ENCODE measurements at places on chromosomes 4 and X.
A peak's percentile ranks its signal among the peaks of the same experiment; 100 is the strongest.

DNA sequence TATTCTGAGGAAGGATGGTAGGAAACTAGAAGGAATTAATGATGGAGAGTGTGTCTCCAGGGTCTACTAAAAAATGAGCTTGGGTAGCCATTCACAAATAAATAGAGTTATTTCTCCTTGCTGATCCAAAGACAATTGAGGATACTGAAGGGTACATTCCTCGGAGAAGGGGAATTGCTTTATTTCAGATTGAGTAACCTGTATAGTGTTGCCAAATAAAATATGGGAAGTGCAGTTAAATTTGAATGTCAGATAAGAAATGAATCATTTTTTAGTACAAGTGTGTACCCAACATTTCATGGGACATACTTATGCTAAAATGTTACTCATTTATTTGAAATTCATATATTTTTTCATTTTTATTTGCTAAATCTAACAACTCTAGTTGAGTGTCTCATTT is 16.0 kb upstream of the VSIG1 start:
- DNase-seq, result no peak

- DNase-seq, result no peak
These were observed 76.5 kb upstream of the TSPAN7 start for GRCh38 chrX:38484607-38485498.

DNA sequence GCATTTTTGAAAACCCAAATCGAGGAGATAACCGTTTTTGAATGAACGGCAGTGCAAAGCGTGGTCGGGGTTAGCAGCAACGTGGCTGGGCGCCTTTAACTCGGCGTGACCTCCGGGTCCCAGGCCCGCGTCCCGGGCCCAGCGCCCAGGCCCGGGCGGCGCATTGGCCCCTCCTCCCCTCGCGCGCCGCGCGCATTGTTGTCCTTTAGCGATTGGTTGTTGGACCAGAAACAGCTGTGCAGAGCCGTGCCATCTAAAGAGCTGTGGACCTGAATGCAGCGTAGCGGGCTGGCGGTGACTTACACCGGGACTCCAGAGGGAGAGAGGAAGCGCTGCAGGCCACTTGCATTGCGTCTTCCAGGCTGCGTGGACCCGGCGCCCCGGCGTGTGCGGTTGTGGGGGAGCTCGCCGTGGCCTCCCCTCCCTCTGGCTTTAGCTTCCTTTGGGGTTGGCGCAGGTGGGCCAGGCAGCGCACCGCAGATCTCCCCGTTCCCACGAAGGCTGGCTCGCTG is at the start of gene STOX2:
STOX2 (plus strand) TSS at position 227 of the 512 bp plus-strand sequence. CDS start 1,484 bp downstream, outside the sequence.
- DNase-seq, result no peak

DNA sequence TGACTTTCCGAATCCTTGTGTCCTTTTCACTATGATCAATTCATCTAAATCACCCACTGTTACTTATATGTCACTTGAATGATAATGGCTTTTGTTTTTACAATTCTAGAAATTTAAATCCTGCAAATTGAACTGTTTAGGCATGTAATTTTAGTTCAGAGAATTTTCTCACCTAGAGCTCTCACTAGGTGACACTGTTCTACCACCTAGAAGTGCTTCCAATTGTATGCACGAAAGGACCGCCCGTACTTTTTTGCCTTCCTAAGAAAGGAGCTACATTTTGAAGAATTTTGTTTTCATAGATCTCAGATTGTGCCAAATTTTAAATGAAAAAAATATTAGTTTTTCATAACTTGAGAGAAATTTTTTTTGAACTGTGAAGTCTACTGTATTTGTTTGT is 481.6 kb upstream of the FSTL5 start:
- DNase-seq, result peak; percentile 2

- no peak for DNase-seq
These were observed 454.1 kb upstream of the ADGRL3 start for GRCh38 chr4:60745800-60746571.

- no peak for DNase-seq
These were observed 224.7 kb downstream of the ANTXR2 start for GRCh38 chr4:79848329-79848728.

- no peak for DNase-seq
These were observed 86.7 kb downstream of the NHSL2 start for GRCh38 chrX:71997320-71997719.

DNA sequence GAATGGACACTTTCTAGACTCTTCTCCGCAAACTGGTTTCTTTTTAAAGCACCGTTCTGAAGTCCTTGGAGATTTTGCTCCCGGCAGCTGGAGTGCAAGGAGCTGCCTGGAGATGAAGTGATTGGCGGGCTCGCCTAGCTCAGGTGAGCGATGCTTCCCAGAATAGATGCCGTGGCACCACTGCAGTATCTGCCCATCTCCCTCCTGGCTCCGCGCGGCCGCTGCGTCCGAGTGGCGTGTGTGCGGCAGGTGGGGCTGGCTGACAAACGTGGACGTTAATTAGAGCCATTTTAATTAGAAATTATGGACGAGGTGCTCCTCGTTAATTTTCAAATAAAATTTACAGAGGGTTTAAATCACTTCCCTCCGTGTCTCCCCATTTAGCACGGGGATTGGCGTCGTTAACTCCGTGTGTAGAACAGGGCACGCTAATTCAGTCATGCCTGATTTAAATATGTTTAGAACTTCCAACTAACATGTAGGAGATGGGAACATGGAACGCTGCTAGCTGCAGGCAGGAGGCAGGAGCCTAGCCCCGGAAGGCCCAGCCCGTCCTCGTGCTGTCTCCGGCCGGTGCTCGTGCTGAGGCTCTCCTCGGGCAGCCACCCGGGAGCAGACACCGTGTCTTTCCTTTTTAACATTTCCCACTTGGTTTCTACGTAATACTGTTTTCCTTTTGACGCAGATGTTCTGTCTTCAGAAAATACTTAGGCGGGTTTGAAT is 11.6 kb downstream of the UVSSA start:
- DNase-seq, result no peak

GRCh38 chr4:129676934-129677333 is 581.0 kb downstream of the C4orf33 start:
- no peak for DNase-seq

DNA sequence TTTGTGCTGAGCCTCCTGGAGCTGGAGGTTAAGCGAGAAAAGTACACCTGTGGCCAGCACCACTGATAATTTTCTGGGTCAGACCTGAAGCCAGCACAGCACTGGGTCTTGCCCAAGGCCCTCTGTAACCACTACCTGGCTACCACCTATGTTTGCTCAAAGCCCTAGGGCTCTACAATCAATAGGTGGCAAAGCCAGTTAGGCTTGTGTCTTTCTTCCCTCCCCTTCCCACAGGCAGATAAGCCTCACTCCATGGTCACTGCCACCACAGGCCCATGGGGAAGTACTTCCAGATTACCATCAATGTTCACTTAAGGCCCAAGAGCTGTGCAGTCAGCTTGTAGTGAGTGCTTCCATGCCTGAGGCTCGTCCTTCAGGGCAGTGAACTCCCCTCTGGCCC is 35.2 kb upstream of the ARMCX4 start:
- DNase-seq, result no peak

DNA sequence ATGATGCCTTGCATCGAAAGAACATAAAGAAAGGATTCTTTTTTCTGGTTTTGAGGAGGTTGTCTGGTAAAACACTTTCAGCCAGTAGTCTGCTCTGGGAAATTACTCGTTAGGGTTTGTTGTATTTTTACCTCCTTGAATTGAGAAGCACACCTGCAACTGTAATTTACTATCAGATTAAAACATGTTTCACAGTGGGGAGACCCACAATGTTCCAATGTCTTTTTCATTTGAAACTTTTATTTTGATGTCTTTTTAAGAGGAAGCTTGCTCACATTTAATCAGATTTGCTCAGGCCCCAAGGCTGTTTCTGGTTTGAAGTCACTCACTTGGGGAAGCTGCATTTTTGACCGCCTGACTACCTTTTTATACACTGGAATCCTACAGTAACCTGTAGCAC is 12.0 kb downstream of the TMEM154 start:
- no peak for DNase-seq

DNA sequence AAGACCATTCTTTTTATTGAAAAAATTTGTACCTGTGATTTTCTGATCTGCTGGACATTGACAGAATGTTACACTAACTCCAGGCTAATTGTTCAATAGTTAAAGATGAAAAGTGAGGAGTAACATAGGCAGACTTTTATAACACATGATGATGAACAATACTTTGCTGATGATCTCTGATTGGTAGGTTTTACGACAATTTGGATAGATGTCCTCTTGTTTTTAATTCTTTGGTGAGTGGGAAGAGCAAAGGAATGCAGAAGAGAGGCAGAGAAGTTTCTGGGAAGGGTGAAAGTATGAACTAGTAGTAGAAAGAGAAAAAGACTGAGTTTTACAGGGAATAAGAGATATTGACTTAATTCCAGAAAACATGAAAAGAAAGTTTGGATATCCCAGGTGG is 267.3 kb upstream of the HAND2 start:
- DNase-seq, result no peak

- no peak for DNase-seq
These were observed 118.4 kb downstream of the AFF1 start for GRCh38 chr4:87053176-87053658.

GRCh38 chr4:52173470-52174045 is 122.5 kb downstream of the SPATA18 start:
- DNase-seq, result no peak

GRCh38 chr4:138890891-138891570 is 124.5 kb upstream of the NOCT start:
- DNase-seq, result no peak

GRCh38 chr4:82643994-82644733 is 82.4 kb upstream of the TMEM150C start:
- DNase-seq, result no peak

DNA sequence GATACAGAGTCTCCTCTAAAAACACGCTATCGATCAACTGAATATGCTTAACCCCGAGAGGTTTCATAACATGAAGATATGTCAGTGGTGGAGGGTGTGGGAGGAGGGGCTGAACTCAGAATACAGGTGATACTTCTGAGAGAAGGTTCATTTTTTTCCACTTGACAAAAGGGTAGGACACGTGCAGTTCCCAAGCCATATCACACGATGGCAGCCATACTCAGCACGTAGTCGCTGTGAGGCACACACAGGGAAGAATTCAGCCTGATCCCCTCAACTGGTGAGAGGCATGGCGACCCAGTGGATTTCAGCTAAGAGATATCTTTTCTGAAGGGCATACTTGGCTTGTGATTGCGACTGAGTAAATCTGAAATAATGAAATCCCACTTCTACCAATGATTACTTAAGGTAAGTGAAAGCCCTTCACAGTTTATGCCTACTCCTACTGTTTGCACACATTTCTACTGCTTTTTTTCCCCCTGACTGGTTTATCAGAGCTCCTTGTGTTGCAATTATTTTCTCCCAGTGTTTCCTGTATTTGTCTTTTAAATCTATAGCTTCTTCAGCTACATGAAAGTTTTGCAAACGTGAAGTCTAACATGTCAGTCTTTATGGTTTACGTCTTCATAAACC is 133.1 kb downstream of the CORIN start:
- peak; percentile 35 for DNase-seq

Measured in NAMALWA (cell line).